Large intestine (tissue), 12 donors: ENCODE measurements at places on chromosomes 3 and 15. TPM values are rescaled to one million over a fixed set of nuclear protein-coding genes. Genes with fewer than 3 reads are reported as not detected.
A peak's percentile ranks its signal among the peaks of the same experiment; 100 is the strongest.

ACY1 gene
- polyA plus RNA-seq, result 269 TPM

PAQR9 gene
- polyA plus RNA-seq, result 0.13 TPM

DNA sequence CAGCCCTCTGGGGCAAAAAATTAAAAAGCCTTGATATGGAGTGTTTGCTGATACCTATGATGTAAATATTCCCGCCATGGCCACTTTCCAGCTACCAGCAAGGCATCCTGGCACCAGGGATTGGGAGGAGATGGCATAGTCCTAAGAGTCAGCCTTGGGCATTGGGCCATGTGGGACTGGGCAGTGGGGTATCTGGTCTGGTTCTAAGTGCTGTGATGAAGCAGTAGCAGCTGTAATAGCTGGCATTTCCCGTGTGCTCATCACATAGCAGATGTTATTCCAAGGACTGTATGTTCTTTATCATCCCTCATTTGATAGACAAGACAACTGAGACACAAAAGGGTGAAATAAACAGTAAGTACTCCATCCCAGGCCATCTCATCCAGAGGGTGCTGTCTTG, 6.9 kb upstream of the SACM1L start:
- H3K4me1 ChIP-seq, result peaks cover 67% of the 10 kb centered on the region

- H3K4me3 ChIP-seq, result no peak overlapping the region
- H3K36me3 ChIP-seq, result no peaks in the 10 kb centered on the region
- no peak for DNase-seq
- H3K27ac ChIP-seq, result no peak overlapping the region
These were observed 131.6 kb upstream of the SGO1 start for GRCh38 chr3:20317616-20318015.

GRCh38 chr3:122957707-122958689, 69.6 kb downstream of the SEMA5B start:
- H3K27ac ChIP-seq, result peak overlapping the region; percentile 15
- no peaks in the 10 kb centered on the region for H3K36me3 ChIP-seq
- no peak overlapping the region for H3K4me3 ChIP-seq

HRG gene
- polyA plus RNA-seq, result 0.04 TPM

DNA sequence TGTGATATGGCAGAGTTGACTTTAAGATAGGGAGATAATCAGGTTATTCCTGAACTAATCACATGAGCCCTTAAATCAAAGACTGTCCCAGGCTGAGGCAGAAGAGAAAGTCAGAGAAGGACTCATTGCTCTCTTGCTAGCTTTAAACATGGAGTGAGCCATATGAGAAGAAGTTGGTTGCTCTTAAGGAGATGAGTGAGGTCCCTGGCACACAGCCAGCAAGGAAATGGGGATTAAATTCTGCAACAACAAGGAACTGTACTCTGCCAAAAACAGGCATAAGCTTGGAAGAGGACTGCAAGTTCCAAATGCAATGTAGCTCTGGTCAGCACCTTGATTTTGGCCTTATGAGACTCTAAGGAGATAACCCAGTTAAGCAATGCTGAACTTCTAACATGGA, 457.0 kb downstream of the PLOD2 start:
- H3K27me3 ChIP-seq, result no peaks in the 10 kb centered on the region
- H3K27ac ChIP-seq, result no peak overlapping the region
- no peaks in the 10 kb centered on the region for H3K4me1 ChIP-seq
- no peaks in the 10 kb centered on the region for H3K36me3 ChIP-seq
